Right kidney (tissue), 9 donors: ENCODE measurements at places on chromosomes 5 and 9.

- DNase-seq = no peak
These were observed 1.2 kb upstream of the ADGRV1 start for GRCh38 chr5:90557391-90557790.

DNA sequence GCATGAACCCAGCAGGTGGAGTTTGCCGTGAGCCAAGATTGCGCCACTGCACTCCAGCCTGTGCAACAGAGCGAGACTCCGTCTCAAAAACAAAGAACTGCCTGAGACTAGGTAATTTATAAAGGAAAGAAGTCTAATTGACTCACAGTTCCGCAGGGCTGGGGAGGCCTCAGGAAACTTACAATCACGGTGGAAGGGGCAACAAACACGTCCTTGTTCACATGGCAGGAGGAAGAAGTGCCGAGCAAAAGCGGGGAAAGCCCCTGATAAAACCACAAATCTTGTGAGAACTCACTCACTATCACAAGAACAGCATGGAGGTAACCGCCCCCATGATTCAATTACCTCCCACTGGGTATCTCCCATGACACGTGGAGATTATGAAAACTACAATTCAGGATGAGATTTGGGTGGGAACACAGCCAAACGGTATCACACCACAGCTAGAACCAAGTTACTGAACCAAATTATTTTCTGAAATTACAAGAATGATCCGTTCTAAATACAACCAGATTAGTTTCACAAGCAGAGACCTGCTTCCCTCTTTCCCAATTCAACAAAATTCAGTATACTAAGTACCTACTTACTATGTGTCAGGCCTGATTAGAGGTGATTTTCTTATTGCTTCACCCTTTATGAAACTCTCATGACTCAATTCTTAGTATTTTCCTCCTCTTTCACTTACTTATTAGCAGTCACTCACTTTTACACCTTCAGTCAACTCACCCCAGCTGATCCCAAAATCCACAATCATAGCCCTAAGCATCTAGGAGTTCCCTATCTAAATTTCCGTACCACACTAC is 8.4 kb downstream of the UBTD2 start:
- no peak for DNase-seq

DNA sequence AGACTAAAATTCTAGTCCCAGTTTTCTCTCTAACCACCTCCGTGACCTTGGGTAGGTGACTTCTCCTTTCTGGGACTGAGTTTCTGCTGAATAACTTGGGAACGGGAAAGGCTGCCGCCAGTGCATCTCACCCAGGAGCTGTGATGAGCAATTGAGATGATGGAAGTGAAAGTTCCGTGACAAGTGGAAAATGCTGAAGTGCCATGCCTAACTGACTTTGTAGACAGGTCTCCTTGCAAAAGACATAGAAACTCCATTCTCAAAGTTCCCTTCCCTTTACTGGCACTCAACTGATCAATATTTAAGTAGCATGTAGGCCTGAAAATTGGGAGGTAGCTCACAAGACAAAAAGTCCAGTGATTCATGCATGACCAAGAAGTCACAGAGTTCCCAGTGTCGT is 6.3 kb upstream of the ADAM19 start:
- no peak for DNase-seq

DNA sequence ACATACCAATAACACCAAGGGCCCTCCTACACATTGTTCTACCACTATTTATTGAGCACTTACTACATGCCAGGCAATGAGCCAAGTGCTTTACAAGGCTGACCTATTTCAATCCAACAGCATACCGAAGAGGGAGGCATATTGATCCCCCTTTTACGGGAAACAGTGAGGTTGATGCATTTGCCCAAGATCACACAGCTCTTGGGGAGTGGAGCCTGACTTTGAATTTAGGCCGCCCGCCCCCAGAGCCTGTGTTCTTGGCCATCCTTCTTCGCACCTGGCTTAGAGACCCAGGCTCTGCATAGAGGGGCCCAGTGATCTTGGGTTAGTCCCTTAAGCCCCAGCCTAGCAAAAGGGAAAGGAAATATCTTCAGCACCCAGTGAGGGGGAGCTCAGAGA is 158.1 kb upstream of the IER5L start:
- DNase-seq = no peak

GRCh38 chr9:99488131-99489059 is 266.3 kb downstream of the SEC61B start:
- DNase-seq = no peak

DNA sequence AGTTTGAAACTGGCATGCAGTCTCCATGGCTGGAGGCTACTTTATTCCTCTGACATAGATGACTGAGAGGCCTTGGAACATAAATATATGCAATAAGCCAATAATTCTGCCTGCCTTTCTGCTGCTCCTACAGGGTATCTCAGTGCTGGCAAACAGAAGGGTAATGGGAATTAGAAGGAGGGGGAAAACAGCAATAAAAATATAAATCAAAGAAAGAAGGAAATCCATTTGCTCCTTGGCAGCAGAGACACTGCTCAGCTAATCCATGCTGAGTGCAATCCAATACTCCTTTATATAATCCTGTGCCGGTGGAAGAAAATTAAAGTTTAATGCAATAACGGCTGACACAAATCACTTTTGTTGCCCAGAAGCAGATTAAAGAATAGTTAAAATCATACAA is 478.9 kb downstream of the SPATA31D1 start:
- no peak for DNase-seq

DNA sequence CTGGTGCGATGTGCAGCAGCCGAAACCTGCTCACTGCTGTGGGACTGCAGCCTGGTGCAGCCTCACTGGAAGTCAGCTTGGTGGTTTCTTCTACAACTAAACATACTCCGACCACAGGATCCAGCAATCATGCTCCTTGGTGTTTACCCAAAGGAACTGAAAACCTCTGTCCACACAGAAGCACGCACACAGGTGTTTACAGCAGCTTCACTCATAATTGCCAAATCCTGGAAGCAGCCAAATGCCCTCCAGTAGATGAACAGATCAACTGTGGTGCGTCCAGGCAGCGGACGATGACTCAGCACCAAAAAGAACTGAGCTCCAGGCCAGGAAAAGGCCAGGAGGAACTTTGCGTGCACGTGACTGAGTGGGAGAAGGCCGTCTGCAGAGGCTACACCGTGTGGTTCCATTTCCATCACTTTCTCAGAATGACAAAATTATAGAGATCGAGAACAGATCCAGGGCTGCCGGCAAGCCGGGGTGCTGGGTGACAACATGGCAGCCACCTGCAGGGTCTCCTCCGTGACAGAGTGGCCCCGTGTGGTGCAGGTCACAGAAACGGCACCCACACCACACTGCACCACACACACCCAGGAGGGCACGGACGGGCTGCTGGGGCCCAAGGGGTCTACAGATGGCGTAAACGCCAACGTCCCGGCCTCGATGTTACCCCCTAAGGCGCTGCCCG is 23.1 kb upstream of the NSMF start:
- DNase-seq = no peak

DNA sequence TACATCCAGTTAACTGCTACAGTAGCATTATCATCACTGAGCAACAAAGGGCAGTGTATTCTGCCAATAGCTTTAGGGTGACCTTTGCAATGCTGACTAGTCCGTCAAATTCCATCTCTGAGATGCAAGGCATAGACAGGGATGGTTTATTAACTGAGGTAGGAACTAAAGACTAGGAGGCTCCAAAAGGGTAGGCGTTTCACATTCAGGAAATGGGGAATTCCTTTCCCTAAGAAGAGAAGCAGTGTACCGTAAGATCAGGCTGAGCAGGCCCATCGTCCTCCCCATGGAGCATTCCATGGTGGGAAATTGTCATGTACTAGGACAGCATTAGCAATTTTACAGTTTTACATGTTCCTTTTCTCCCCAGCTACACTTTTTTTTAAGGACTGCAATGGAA is 157.7 kb downstream of the BNC2 start:
- DNase-seq = no peak
